ENCODE measurements at places on chromosomes 6 and 20.

GRCh38 chr6:75368151-75368779 is 83.7 kb upstream of the TMEM30A start:
- DNase-seq, result no peak

- peak; percentile 88 for DNase-seq
Observed at GRCh38 chr6:27814665-27815424, 97.4 kb downstream of the OR2B2 start.

DNA sequence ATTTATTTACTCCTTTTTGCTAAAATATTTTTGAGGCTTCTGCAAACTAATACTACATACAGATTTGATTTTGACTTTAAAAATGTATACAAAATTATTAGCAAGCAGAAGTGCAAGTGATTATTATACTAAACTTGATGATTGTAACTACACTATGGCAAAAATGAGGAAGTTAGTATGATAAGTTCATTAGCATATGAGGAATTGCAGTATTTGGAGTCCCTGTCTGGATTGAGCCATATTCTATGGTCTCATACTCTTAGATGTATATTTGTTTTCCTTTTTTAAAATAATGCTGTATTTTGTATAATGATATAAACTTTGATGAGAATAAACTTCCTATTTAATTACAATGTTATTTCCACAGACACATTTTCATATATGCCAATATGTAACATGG is 13.9 kb downstream of the CRISP3 start:
- DNase-seq, result no peak

DNA sequence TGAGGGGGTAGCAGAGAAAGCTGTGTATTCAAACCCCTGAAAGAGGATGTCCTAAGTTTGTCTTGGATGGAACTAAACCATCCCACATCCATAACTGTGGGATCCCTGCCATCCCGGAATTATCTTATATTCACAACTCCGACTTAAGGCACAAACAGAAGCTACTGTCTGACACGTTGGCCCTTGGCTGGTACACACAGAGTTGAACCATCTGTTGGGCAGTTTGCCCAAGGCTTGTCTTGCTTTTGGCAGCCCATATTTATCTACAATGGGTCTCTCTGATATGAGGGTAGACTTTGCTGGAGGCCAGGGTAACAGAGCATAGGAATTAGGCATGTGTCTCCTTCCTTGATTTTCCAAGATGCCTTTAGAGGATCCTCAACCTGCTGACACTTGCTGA is 116.6 kb upstream of the PROKR2 start:
- no peak for DNase-seq

DNA sequence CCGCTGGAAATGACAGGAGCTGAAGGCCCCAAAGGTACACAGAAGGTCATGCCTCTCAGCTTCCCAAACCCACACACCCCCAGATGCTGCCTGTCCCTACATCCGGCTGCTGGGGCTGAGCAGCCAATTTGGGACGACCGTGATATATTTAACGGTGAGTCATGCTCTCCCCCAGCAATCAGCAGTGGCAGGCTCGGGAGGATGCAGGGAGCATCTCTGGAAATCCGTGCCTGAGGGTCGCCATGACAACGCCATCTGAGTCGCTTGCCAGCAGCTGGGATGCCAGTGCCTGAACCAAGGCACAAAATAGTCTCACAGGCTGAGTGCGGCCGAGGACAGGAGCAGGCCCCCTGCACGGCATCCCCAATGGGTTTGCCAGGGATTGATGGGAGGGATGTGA is 57.9 kb downstream of the KCNB1 start:
- DNase-seq, result no peak

- no peak for DNase-seq
Observed at GRCh38 chr6:45984347-45984746, 31.3 kb downstream of the CLIC5 start.

GRCh38 chr20:55424968-55425367 is 580.4 kb downstream of the CBLN4 start:
- no peak for DNase-seq

DNA sequence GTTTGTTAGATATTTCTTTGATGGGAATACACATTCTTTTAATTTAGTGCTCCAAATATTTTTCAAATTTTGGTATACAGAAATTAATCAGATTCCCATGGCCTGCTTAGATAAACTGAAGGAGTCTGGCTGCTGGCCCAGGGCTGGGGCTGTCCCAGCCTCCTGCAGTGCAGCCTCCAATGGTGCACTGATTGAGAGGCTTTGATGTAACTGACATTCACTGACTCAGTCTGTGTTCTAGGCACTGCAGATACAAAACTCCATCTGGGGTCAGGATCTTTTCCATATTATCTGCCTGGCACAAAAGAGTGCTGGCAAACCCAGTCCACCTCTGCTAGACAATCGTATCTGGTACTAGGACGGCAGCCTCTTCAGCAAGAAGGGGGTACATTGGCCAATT is 64.8 kb downstream of the GRIK2 start:
- DNase-seq, result no peak

GRCh38 chr6:160331204-160331603 is 17.0 kb upstream of the SLC22A3 start:
- DNase-seq, result no peak

DNA sequence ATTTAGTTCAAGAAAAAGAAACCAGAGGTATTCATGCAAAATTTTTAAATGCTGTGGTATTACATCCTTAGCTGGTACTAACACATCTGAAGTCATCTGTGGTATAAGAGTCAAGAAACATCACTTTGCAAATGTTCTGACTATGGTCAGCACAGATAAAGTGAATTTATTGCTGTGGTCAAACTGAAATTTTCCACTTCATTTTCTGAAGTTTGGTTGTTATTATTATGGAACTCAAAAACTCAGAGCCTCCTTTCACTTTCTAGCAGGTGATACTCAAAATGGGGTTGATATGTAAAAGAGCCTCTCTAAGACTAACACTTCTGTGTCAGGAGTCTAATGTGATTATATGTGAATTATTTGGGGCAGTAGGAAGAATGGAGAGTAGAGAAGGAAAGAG is 257.8 kb downstream of the RNGTT start:
- DNase-seq, result no peak

- DNase-seq, result no peak
Observed at GRCh38 chr20:752291-752690, 16.0 kb downstream of the SLC52A3 start.

- peak; percentile 29 for DNase-seq
Observed at GRCh38 chr20:39935901-39936300, 753.1 kb downstream of the MAFB start.

GRCh38 chr20:62952373-62952967 is at the start of gene SLC17A9:
SLC17A9 (plus strand) TSS chr20:62952709; CDS start chr20:62952831, 122 bp downstream.
- peak; percentile 92 for DNase-seq

DNA sequence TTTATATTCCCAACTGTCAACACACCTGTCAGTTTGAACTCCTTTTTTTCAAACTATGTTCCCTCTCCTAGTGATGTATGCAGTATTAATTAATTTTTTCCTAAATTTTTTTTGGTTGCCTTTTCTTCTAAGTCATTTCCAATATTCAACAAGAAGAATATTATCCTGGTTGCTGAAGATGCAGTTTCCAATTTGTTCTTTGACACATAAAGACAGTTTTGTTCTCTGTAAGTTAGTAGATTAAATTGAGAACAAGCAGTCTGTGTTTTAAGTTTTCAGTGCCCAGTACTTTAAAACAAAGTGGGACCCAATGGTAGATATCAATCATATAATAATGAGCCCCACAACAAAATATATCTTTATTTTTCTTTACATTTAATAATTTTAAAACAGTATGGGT is 47.3 kb downstream of the GJA1 start:
- DNase-seq, result no peak

DNA sequence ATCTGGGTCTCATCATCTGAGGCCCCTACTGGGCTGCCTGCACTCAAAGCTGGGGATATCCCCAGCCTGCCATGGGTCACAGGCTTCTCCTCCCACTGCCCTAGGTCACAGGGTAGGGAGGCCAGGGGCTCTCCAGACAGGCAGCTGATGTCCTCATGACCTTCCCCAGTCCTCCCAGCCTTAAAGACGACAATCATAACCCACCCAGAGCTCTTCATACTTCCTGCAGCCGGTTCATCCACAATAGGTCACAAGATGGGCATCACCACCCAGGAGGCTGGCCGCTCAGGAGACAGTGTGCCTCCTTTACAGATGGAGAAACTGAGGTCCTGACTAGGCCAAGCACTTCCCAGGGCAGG is 15.2 kb downstream of the TFEB start:
- peak; percentile 91 for DNase-seq

DNA sequence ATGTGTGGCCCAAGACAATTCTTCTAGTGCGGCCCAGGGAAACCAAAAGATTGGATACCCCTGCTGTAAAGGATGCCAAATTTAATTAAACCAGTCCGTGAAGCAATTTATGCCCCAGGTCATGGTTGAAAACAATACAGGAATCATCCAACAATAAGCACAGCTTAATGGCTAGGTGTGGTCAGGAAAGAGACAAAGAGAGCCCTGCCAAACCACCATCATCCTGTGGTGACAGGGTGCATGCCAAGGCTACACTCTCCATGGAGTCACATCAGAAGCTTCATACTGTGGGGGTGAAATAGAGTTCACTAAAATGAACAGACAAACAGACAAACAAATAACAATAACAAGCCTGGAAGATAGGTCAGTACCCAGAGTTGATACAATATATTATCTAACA is 62.7 kb downstream of the DZANK1 start:
- no peak for DNase-seq

DNA sequence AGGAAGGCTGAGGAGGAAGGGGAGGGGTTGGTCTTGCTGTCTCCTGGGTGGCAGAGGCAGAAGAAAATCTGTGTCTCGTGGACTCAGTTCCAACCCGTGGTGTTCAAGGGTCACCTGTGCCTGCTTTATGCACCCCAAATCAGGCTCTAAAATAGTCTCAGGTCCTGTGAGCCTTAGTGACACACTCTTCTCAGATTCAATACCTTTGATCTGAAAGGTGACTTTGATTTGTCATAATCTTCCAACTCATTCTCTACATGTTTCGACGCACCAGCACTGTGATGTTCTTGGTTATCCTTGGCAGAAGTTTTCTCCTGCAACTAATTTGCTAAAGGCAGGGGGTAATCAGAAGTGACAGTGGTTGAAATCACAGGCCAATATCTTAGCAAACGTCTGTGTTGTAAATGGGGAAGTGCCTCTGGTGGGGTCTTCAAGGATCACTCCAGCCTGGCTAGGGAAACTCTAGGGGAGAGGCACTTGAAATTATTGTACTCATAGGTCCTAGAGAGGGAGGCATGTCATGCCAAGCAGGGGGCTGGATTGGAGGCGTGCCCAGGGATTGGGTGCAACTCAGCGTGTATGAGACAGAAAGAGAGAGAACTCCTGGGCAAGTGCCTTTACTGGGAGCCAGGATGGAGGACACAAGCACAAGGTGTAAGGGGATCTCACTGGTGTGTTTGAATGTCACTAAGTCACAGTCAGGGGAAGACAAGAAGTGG is 19.0 kb upstream of the PRND start:
- DNase-seq, result no peak

DNA sequence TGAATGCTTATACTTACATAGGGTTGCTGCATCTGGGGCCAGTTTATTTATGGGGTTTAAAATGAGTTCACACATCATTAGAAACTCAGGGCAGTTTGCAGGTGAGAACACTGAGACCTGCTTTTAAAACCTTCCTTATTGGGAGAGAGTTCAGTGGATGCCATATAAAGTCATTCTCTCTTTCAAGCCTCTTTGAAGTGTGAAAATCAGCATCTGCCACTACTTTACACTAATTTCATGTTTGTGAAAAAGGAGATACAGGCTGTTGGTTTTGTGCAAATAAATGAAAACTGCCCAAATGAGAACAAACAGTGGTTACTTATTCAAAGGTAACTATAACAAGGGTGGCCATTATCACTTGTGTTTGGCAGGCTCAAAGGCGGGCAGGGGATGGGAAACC is 530.5 kb downstream of the KIF16B start:
- DNase-seq, result no peak
